ENCODE measurements at places on chromosomes 11 and 22.

DNA sequence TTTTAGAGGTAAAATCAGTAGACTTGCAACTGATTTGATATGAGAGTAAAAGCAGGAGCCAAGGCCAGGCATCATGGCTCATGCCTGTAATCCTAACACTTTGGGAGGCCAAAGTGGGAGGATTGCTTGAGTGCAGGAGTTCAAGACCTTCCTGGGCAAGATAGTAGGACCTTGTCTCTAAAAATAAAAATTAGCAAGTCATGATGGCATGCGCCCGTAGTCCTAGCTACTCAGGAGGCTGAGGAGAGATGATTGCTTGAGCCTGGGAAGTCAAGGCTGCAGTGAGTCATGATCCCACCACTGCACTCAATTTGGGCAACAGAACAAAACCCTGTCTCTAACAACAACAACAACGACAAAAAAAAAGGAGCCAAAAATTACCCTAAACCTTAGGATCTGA, 13.5 kb downstream of the SGSM3 start:
- DNase-seq = no peak

GRCh38 chr11:108496643-108497256, 1.4 kb downstream of the POGLUT3 start:
- DNase-seq = peak; percentile 29

- DNase-seq = no peak
These were observed 8.7 kb downstream of the ROBO3 start for GRCh38 chr11:124873951-124874350.

- DNase-seq = no peak
These were observed 556 bp downstream of the CDCA5 start for GRCh38 chr11:65083134-65083833.

Measured in A673 (cell line).